ENCODE measurements at places on chromosomes 3 and 15.
A peak's percentile ranks its signal among the peaks of the same experiment; 100 is the strongest.

- no peak for DNase-seq
- peaks cover 21% of the 10 kb centered on the region for H3K36me3 ChIP-seq
- H3K27ac ChIP-seq, result no peak overlapping the region
- H3K4me3 ChIP-seq, result no peak overlapping the region
- H3K4me1 ChIP-seq, result peaks cover 14% of the 10 kb centered on the region
These were observed 15.2 kb downstream of the CSRNP1 start for GRCh38 chr3:39137991-39138803.

DNA sequence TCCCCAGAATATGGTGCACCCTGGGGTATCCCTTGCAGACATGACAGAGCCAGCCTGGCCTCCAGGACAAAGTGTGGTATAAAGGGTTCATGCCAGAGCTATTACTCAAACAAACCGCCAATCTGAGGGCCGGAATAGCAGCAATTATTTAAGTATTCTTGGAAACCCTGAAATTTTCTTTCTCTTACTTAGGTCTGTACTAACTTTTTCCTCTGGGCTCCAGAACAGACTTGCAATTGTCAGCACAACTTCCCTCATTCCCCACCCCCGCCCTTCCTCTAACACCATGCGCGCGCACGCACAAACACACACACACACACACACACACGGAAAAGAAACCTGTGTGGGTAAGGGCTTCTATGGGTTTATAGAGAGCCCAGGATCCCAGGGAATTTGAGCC is 56.3 kb downstream of the ISG20 start:
- no peak overlapping the region for H3K27ac ChIP-seq
- no peak overlapping the region for H3K4me3 ChIP-seq
- H3K4me1 ChIP-seq, result no peaks in the 10 kb centered on the region
- no peak for DNase-seq
- peaks cover 31% of the 10 kb centered on the region for H3K27me3 ChIP-seq

DNA sequence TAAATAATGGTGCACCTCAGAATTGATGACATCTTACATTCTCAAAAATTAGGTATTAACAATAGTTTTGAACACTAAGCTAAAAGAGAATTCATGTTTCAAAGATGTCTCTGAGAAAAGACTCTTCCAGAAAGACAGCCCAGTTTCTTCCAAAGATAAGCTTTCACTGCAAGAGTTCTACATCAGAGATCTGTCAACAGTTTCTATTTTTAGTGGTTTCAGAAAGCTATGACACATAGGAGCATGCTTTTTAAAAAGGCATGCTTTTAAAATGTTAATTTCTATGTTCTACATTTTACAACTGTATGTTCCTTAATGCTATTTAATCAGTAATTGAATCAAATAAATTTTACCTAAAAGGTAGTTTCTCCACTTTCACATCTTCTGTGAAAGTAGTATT is 88.2 kb downstream of the PLOD2 start:
- H3K4me1 ChIP-seq, result no peaks in the 10 kb centered on the region
- H3K27ac ChIP-seq, result no peak overlapping the region
- H3K4me3 ChIP-seq, result no peak overlapping the region
- H3K36me3 ChIP-seq, result no peaks in the 10 kb centered on the region

DNA sequence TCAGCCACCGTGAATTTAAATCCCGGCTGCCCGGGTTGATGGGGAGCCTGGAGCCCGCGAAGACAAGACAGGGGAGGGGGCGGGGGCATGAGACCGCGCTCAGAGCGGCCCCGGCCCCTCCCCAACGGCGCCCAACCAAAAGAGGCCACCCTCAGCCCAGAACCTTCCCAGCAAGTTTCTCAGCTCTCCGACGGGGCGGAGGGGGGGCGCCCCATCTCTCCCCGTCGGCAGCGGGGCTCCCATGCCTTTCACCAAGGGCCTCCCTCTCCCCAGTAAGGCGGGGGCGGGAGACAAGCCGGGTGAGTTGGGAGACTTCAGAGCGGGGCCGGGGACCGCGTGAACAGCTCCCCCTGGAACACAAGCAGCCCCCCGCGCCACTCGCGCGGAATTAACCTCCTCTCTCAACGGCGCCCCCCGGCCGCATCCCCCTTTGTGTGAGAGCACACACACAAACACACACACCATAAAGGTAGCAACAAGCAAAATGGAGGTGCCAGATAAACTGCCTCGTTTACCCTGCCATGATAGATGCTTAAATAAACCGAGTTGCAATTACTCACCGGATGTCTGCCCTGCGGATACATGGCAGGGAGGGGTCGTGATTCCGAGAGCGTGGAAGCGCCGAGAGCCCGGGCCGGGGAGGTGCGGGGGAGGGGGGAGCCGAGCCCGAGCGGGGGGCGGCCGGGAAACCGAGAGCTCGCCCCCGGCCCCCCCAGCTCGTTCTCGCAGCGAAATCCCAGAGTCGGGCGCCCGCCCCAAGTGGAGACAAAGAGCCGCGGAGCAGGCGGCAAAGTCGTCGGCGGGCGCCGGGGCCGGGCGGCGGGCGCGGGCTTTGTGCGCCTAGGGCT is 1.3 kb downstream of the TLE3 start:
- peaks cover 66% of the 10 kb centered on the region for H3K4me1 ChIP-seq
- H3K27ac ChIP-seq, result peak overlapping the region; percentile 90
- H3K36me3 ChIP-seq, result peaks cover 42% of the 10 kb centered on the region
- H3K4me3 ChIP-seq, result peak overlapping the region; percentile 86
- peak; percentile 68 for DNase-seq

GRCh38 chr15:44471885-44472455 is 44.5 kb downstream of the CTDSPL2 start:
- H3K4me3 ChIP-seq, result no peak overlapping the region
- H3K27me3 ChIP-seq, result no peaks in the 10 kb centered on the region
- peaks cover 7% of the 10 kb centered on the region for H3K4me1 ChIP-seq
- no peak overlapping the region for H3K27ac ChIP-seq
- no peak for DNase-seq
- H3K36me3 ChIP-seq, result peaks cover 19% of the 10 kb centered on the region

DNA sequence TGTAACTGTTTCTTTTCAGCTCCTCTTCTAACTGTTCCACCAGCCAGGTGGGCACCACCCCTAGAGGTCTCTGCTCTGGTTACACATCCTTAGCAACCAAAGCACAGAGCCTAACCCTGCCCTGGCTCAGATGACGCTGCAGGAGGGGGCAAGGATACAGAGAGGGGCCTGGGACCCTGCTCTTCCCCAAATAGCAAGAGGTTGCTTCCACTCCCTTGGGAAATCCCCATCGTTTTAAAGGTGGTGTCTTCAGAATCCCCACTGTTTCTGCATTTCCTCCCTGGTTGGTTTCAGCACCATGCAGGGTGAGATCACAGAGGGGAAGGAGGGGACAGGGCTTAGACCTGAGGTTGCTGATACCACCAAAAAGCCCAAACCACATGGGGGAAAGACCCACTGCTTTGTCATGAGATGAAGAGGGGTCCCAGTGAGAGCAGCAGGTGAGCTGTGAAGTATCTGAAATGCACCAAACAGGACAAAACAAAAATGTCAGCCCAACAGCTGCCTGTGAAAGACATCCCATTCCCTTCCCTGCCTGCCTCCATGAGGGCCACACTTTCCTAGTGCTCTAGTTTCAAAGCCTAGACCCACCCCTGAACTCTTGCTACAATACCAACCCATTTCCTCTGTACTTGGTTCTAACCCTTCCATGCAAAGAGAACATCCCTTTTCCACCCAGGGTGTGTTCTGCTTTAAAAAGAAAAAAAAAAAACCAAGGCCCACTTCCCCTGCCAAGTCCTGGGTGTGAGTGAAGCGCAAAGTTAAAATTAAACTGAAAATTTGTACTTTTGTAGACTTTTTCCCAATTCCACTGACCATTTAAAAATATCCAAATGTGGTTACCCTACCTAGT is 29.0 kb downstream of the ANP32A start:
- no peaks in the 10 kb centered on the region for H3K27me3 ChIP-seq
- peaks cover 74% of the 10 kb centered on the region for H3K4me1 ChIP-seq
- peak; percentile 67 for DNase-seq

GRCh38 chr15:42063122-42063848 is 31.1 kb downstream of the PLA2G4D start:
- H3K27me3 ChIP-seq, result peaks cover 52% of the 10 kb centered on the region
- no peaks in the 10 kb centered on the region for H3K36me3 ChIP-seq
- H3K27ac ChIP-seq, result no peak overlapping the region
- H3K4me3 ChIP-seq, result no peak overlapping the region
- peaks cover 8% of the 10 kb centered on the region for H3K4me1 ChIP-seq
- no peak for DNase-seq

DNA sequence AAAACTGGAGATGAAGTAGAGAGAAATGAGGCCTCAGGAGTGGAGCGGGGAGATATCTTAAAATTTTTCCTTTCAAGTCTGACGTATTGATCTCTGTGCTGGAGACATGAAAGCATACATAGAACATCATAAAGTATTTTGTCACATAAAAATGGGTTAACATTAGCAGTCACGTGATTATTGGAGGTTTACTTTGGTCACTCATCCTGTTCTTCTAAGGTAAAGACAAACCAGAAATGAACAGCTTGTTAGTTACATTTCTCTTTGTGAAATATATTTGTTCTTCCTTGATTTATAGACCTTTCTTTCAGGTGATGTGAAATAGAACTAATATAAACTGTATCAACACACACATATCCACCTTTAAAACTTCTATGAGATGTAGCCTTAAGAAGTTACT is 324.1 kb downstream of the SQOR start:
- DNase-seq, result no peak
- no peaks in the 10 kb centered on the region for H3K4me1 ChIP-seq
- no peak overlapping the region for H3K4me3 ChIP-seq
- H3K27ac ChIP-seq, result no peak overlapping the region
- H3K27me3 ChIP-seq, result no peaks in the 10 kb centered on the region
- no peaks in the 10 kb centered on the region for H3K36me3 ChIP-seq

DNA sequence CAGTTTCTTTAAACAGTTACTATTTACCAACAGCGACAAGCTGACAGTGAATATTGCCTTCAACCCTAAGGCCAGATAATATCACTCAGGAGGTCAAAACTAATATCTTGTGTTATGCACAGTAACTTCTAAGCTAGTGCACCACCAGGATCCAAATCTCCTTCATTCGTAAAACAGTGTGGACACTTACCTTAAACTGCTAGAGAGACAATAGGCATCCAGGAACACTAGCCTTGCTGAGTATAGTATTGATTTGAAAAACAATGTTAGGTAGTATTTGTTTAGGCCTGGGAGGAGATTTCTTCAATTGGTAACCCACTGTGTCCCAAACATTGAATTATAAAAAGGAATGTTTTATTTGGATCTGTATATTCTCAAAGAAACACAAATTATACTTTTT is 707.9 kb upstream of the UBE2E2 start:
- no peaks in the 10 kb centered on the region for H3K27me3 ChIP-seq
- H3K36me3 ChIP-seq, result no peaks in the 10 kb centered on the region
- DNase-seq, result no peak
- H3K4me3 ChIP-seq, result no peak overlapping the region
- H3K4me1 ChIP-seq, result no peaks in the 10 kb centered on the region

GRCh38 chr15:100763835-100764750 is 115.5 kb upstream of the ALDH1A3 start:
- no peaks in the 10 kb centered on the region for H3K36me3 ChIP-seq
- no peak overlapping the region for H3K4me3 ChIP-seq
- H3K4me1 ChIP-seq, result no peaks in the 10 kb centered on the region
- no peak overlapping the region for H3K27ac ChIP-seq
- DNase-seq, result no peak

DNA sequence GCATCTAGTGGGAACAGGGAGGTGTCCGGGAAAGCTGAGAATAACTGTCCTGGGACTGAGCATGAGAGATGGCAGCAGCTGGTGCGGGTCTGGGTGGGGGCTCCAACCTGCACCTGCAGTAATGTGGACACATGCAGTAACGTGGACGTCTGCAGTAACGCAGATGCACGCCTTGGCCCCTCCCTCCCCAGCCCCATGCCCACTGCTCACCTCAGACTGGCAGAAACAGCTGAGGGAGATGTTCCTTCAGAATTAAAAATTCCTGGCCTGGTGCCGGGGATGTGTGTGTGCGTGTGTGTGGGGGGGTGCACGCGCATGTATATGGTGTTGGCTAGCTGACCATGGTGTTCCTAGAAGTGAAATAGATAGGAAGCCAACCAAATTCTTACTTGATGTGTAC is 86.7 kb upstream of the OXTR start:
- no peak for DNase-seq
- no peaks in the 10 kb centered on the region for H3K36me3 ChIP-seq
- H3K4me1 ChIP-seq, result no peaks in the 10 kb centered on the region
- no peaks in the 10 kb centered on the region for H3K27me3 ChIP-seq
- no peak overlapping the region for H3K27ac ChIP-seq
- H3K4me3 ChIP-seq, result no peak overlapping the region

DNA sequence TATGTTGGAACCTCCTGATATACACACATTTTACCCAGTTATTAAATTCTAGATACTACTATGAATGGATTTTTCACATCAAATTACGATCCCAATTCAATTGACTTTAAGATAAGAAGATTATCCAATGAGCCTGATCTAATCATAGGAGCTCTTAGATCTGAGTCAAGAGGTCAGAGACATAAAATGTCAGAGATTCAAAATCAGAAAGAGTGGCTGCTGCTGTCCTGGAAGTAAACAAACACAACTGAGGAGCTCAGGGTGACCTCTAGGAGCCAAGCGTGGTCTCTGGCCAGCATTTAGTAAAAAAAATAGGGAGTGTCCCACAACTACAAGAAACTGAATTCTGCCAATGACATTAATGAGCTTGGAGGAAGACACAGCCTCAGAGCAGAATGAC is 557.1 kb upstream of the CBLB start:
- H3K4me1 ChIP-seq, result peaks cover 9% of the 10 kb centered on the region
- no peak for DNase-seq
- H3K36me3 ChIP-seq, result no peaks in the 10 kb centered on the region

- H3K4me3 ChIP-seq, result no peak overlapping the region
- H3K4me1 ChIP-seq, result no peaks in the 10 kb centered on the region
- H3K36me3 ChIP-seq, result no peaks in the 10 kb centered on the region
- no peak overlapping the region for H3K27ac ChIP-seq
These were observed 317.5 kb upstream of the IGF1R start for GRCh38 chr15:98330692-98331435.
